ENCODE measurements at places on chromosomes 12 and 14.

- DNase-seq, result no peak
These were observed 5.3 kb downstream of the LRP1-AS start for GRCh38 chr12:57142121-57142520.

DNA sequence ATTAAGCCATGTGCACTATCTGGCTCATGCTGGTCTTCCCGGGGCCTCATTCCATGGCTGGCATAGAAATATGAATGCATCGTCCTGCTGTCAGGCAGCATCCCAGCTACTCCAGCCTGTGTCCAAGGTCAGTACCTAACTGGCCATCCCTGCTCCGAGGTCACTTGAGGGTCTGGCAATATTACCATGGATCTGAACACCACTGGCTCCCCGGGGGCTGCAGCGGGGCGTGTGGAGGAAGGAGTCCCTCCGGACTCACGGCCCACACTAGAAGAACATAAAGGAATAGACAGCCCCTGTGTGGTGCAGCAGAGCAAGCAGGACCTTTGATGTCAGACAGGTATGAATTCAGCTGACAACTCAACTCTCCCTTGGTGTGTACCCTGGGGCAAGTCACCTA, 19.2 kb downstream of the ESRRB start:
- DNase-seq, result no peak

DNA sequence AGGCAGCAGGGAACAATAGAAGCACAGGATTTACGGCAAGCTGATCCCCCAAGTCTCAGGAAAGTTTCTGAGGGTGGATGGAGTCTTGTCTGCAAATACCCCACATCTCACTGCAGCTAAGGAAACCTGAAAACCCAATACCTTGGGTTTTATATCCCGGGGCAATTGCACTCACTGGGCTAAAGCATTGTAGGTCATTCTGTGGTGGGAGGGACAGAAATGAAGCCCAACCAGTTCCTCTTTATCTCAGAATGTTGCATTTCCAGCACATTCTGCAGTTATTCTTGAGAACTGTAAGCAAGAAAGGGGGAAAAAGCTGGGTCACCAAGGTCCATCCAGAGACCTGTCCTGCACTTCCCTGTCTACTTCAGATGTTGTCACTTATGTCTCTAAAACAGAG, 39.8 kb downstream of the C12orf42 start:
- DNase-seq, result no peak

GRCh38 chr14:72383865-72384264, 451.6 kb downstream of the RGS6 start:
- DNase-seq, result no peak

DNA sequence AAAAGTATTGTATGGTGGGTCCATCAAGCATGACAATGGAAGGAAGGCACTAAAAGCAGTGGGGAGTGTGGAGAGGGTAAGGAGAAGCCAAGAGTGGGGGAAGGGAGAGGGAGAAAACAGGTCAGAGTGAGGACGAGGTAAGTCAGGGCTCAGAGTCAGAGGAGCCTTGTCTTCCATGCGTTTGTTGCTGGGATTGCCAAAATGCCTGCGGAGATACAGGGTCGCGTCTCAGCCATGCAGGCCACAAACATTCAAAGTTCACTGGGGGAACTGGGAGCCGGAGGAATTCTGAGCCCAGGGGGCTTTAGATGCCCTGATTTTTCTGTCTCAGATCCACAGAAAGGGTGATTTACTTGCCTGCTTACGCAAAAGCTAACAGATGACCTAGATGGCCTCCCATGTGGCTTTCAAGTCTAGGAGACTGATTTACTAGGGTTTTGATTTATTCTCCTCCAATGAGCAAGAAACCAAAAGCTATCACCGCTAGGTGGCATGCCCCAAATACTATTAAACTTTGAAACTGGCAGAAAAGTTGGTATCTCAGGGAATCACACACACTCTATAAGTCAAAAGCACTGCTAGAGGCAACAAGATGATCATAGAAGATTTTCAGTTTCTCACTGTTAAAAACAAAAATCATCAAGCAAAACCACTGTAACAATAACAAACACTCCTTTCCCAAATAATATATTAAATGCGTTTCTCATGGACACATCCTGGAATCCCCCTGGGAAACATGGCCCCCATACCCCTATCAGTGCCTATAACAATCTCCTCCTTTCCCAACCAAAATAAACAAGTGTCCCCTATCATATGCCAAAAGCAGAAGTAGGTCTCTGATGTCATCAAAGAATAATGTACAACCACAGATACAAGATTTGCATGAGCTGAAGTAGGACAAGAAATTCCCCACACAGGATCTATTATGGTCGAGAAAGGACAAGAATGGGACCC, 26.6 kb upstream of the MDM1 start:
- DNase-seq, result peak; percentile 60

DNA sequence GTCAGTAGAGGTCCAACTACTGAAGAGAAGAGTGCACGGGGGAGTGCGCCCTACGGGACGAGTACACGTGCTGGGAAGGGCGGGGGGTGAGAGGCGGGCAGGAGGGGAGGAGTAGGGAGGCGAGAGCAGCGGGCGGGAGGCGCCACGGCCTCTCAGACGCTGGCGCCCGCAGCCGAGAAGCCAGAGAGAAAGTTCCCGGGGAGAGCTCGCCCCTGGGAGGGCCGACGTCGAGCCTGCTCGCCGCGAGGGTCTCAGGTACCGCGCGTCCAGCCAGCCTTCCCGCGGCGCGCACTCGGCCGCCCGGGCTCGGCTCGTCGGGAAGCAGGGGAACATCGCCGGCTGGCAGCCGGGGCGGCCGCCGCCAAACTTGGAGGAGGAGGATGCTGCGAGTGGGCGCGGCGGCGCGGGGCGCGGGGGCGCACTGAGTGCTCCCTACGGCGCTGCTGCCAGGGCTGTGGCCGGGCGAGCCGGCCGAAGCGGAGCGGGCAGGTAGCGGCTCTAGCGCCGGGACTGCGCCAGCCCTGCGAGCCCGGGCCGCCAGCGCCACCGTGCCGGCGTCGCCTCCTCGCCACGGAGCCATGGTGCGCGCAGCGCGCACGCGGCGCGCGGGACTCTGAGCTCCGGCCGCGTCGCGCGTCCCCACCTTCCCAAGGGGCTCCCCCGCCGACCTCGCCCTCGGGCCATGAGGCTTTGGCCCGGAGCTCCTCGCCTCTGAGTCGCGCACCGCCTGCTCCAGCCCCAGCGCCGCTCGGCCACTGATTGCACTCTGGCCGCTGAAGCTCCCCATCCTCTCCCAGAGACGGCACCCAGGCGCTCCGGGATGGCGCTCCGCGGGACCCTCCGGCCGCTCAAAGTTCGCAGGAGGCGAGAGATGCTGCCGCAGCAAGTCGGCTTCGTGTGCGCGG, at the start of gene SLC24A4:
TSS of gene SLC24A4 (plus strand) at position 155 of the 905 bp plus-strand sequence. CDS start at position 821, 666 bp downstream.
- no peak for DNase-seq

DNA sequence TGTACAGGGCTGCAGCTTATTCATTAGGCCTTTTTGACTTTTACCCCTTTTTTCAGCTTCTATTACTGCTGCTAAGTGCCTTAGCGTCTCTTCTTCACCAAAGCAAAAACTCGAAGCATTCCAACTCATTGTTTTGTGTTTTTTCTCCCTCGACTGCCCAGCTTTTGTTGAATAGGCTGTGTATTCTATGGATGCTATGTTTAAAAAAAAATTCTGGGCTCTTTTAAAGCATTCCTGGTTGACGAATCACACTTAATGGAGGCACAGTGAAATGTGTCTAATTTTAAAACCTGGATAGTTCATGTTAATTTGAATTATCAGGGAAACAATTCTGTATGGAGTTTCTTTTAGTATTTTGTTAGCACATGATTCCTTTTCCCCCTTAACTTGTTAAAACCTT, 29.7 kb downstream of the KTN1 start:
- no peak for DNase-seq
